Fibroblast of skin of right biceps (primary cell): ENCODE measurements at places on chromosomes 4 and X.
A peak's percentile ranks its signal among the peaks of the same experiment; 100 is the strongest.

- DNase-seq = peak; percentile 77
These were observed 5.4 kb downstream of the SCARB2 start for GRCh38 chr4:76208005-76208765.

DNA sequence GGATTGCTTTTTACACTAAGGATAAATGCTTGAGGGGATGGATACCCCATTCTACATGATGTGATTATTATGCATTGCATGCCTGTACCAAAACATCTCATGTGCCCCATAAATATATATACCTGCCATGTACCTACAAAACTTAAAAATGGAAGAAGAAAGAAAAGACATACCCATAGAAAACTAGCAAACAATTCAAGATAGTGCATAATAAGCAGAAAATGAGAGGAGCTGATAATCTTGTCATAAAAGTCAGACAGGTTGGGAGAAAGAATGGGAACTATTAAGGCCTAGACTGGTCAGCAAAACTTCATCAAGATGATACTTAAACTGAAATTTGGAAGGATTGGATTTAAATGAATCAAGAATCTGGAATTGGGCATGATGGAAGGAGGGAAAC is 21.6 kb upstream of the MAGEB17 start:
- no peak for DNase-seq

DNA sequence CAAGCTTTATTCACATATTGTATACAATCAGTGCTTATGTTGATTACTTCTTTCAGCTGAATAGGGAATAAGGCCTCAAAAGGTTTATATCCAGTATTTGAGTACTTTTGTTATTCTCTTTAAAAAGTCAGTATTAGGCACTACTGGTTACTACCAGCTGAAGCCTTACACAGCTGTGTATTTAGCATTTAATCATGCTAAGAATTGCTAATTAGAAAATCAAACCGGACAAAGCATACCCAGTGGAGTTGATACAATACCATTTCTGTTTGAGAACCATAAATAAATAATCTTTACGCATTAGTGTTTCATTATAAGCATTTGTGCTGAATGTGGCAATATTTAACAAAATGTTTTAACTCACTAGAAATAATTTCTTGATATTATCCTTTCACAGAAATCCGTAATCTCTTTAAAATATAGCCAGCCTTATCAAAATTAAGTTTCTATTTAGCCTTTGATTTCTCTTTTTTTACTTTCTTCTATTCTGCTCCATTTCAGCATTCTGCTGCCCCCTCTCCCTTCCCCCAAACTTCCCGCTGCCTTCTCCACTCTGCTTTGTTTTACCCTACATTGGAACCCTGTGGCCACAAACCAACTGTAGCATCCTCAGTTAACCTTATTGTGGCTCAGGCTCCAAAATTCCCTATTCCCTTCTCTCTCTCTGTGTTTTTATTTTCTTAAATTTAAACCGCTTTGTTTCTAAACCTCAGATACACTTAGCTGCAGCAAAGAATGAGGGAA is 37.8 kb downstream of the UGT8 start:
- no peak for DNase-seq

DNA sequence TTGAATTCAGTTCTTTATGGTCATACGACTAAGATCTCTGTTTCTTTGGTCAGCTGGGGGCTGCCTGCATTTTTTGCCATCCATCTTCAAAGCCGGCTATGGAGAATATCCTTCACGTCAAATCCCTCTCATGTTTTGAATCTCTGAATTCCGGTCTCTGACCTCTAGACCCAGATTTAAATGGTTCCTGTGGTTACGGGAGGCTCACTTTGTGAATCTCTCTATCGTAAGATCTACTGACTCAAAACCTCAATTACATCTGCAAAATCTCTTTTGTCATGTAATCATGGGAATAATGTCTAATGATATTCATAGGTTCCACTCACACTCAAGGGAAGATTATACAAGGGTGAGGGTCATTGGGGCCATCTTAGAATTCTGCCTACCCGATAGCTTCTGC is 5.7 kb upstream of the MPC1L start:
- DNase-seq = no peak

DNA sequence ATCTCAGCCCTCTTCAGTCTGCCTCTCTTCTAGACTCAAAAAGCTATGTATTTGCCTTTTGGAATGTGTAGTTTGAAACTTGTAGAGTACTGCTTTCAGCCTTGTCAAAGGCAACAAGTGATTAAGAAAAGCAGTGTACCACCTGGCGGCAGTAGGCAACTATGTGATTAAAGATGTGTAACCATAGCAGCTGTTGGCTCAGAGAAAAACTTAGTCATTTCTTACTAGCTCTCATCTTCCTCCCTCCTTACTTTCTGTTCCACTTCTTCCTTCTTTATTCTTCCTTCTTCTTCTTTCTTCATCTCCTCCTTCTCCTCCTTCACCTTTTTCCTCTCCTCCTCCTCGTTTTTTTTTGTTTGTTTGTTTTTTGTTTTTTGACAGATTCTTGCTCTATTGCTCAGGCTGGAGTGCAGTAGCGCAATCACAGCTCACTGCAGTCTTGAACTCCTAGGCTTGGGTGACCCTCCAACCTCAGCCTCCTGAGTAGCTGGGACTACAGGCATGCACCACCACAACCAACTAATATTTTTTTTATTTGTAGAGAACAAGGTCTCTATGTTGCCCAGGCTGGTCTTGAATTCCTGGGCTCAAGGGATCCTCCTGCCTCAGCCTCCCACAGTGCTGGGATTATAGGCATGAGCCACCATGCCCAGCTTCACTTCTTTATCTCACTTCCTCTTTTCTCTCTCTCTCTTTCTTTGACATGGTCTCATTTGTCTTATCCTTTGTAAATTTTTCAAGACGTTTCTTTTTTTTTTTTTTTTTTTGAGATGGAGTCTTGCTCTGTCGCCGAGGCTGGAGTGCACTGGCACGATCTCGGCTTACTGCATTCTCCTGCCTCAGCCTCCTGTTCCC is 32.6 kb downstream of the ABHD18 start:
- DNase-seq = peak; percentile 11

GRCh38 chr4:33187035-33187434 is 2466.9 kb downstream of the PCDH7 start:
- DNase-seq = no peak

DNA sequence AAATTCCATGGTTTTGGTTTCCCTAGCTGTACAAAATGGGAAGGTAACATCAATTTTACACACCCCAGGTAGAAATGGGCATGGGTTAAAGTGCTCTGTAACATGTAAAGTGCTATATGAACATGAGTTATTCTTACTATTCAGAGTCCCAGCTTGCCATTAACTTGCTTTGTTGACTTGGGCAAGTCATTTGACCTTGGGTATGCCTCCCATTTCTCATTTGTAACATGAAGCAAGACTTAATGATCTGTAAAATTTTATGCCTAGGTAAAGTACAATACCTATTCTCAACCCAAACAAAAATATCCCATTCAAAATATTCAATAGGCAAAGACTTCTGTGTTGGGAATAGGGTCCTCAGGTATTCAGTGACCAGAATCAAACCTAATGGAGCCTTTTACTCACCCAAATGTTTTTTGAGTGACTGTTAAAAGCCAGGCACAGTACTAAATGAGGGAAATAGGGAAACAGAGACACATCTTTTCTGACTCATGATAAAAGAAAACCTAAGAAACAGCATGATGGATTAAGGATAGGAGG is 126.6 kb downstream of the SH3RF1 start:
- no peak for DNase-seq

GRCh38 chr4:120348521-120348920 is 281.9 kb upstream of the MAD2L1 start:
- peak; percentile 9 for DNase-seq

DNA sequence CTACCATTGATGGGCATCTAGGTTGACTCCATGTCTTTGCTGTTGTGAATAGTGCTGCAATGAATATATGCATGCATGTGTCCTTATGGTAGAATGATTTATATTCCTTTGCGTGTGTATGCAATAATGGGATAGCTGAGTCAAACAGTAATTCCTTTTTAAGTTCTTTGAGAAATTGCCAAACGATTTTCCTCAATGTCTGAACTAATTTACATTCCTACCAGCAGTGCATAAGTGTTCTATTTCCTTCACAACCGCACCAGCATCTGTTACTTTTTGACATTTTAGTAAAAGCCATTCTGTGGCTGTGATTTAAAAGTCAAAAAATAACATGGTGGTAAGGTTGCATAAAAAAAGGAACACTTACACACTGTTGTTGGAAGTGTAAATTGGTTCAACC is 103.1 kb upstream of the FAM47B start:
- DNase-seq = peak; percentile 59

DNA sequence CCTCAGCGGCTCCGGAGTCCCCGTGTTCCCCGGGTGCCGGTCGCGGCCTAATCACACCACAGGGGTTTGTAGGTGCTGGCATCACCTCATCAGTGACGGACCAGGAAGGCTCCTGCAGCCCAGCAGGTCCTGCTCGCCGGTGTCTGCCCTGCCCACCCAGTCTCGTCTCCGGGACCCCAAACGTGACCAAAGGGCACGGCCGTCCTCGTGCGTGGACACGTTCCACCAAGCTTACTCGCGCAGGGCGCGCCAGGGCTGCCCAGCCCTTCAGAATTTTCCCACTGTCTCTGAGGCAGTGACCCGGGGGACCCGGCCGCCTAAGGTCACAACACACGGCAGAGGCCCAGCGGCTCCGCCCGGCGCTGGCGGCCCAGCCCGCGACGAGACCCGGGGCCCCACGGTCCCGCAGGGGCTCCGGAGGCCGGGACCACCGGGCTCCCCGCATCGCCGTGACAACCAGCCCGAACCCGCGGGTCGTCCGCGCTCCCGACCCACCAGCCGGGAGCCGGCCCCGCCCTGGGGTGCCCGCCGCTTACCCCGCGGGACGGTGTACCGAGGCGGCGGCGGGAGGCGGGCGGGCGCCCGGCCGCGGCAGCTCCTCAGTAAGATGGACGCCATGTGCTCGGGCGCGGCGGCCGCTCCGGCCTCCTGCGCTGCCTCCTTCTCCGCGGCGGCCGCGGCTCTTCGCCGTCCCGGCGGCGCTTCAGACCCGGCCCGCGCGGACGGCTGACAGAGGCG is 454 bp downstream of the LETM1 start:
- no peak for DNase-seq

- no peak for DNase-seq
These were observed 218.6 kb upstream of the HTR2C start for GRCh38 chrX:114365065-114365834.

DNA sequence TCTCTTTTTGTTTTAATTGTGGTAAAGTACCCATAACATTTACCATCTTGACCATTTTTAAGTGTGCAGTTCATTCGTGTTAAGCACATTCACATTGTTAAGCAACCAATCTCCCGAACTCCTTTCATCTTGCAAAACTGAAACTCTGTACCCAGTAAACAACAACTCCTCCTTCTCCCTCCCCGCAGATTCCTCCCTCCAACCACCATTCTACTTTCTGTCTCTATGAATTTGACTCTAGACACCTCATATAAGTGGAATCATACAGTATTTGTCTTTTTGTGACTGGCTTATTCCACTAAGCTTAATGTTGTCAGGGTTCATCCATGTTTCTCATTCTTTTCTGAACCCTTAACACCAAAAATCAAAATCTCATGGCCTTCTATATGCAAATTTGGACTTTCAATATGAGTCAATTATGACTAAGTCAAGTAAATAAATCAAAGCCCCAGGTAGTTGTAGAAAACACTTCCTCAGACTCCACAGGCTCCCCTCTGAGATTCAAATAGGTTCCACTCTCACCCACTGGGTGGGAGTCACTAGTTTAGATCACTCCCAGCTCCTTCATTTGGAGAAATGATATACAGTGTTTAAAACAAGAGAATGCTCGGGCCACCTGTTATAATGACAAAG is 9.8 kb upstream of the RTL5 start:
- no peak for DNase-seq

DNA sequence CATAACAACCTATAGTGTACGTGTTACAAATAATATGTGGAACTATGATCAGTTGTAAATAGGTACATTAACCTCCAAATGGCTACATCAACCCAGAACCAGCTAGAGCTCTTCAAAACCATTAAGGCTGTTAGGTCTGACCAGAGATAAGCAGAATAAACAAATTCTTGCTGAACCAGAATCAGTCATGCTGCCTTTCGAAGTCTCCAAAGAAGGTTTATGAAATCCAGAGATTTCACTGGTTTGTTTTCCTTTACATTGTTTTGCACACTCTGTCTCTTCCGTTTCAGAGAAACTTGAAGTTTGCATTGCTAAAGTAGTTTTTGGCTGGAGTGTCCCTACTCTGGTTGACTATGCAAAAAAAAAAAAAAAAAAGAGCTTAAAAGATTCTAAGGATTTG is 177.3 kb upstream of the SLIT2 start:
- DNase-seq = no peak

DNA sequence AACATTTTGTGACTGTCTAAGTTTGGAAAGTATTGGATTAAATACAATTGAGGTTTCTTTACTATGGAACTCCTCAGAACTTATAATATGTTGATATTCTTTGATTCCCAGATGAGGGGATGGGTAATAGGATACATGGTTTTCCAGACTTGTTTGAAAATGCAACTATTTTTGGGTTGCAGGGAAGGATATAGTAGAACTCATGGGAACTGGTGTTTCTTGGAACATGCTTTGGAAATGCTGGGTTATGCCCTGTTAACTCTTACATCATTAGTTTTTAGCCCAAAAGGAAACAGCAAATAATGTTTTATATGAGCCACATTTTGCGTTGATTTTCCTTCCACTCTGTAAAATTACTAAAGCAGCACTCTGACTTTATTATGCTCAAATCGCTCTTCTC is 41.9 kb downstream of the HPF1 start:
- no peak for DNase-seq

- DNase-seq = no peak
These were observed 95.0 kb downstream of the ARX start for GRCh38 chrX:24920769-24921168.

DNA sequence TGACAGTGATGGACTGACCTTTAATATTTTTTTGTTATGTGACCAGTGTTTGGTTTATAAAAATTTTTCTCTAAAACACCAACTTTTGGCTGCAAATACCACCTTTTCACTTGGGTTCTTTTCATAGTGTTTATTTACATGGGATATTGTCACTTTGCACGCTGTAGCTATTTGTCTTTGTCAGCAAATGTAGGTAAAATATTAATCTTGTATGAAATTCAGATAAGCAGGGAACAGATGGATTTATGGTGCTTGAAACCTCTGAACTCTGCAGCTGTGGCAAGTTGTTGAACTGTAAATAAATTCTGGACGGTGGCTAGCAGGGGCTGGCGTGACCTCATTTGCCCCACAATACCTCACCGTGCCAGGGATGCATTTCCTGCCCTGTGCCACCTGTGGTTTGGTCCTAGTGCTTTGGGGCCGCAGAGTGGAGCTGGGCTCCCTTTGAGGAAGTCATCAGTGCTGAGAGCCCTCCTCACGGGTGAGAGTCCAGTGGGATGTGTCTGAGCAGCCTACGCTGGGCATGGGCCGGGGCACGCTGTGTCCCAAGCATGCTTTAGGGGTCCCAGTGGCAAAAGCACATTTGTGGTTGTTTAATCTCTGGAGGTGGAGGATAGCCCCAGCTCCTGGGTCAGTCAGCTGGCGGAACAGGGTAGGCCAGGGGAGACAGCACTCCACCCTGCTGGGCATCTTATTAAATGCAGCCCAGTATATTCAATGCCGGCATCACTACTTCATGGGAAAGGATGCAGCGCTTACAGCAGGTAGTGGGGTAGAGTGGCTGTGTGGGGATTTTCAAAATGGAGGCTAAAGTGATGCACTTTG is 108.6 kb downstream of the TBL1X start:
- no peak for DNase-seq
